ENCODE measurements at places on chromosomes 13 and 19. TPM values are rescaled to one million over a fixed set of nuclear protein-coding genes. Genes with fewer than 3 reads are reported as not detected.

GRCh38 chr19:5977222-5977784 lies 637 bp downstream of the RANBP3 start:
- H3K27me3 ChIP-seq, result no peaks in the 10 kb centered on the region
- no peaks in the 10 kb centered on the region for H3K36me3 ChIP-seq
- H3K4me3 ChIP-seq, result peak overlapping the region; percentile 93
- H3K27ac ChIP-seq, result peak overlapping the region; percentile 91
- peaks cover 61% of the 10 kb centered on the region for H3K4me1 ChIP-seq

DNA sequence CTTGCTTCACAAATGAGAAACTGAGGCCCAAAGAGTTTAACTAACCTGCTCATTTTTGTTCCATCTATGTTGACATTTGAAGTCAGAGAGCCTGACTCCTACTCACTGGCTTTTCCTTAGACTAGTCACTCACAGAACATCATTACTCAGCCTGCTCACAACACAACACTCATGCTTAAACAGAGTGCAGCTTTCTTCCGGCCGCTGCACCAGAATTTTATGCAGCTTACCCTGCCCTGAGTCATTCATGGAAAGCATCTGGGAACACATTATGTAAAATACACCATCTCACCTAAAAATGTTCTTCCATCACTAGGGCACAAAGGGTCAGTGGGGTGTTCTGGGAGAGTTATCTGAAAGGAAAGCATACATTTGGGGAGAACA lies 303.4 kb downstream of the SPRY2 start:
- H3K4me3 ChIP-seq, result no peak overlapping the region
- DNase-seq, result no peak
- H3K27ac ChIP-seq, result no peak overlapping the region
- peaks cover 9% of the 10 kb centered on the region for H3K4me1 ChIP-seq

GRCh38 chr13:50955241-50955640 lies 45.6 kb downstream of the RNASEH2B start:
- DNase-seq, result no peak
- H3K27me3 ChIP-seq, result no peaks in the 10 kb centered on the region
- no peak overlapping the region for H3K27ac ChIP-seq
- no peaks in the 10 kb centered on the region for H3K36me3 ChIP-seq
- peaks cover 3% of the 10 kb centered on the region for H3K4me1 ChIP-seq

Gene KANK3
- 20.9 TPM for total RNA-seq

Gene ZNF844
- total RNA-seq, result 7.4 TPM

Measured in vagina (tissue), 2 donors.